ENCODE measurements at places on chromosomes 5 and 9. TPM values are rescaled to one million over a fixed set of nuclear protein-coding genes. Genes with fewer than 3 reads are reported as not detected.
A peak's percentile ranks its signal among the peaks of the same experiment; 100 is the strongest.

- no peak for DNase-seq
These were observed 71.0 kb downstream of the OSMR start for GRCh38 chr5:38916802-38917201.

GRCh38 chr9:124182741-124183140, 75.0 kb upstream of the NEK6 start:
- DNase-seq, result no peak

- DNase-seq, result peak; percentile 40
These were observed 140.3 kb downstream of the ROR2 start for GRCh38 chr9:91809581-91810285.

Gene CARD9
- polyA plus RNA-seq, result 0.51 TPM

Gene OR1Q1
- polyA plus RNA-seq, result not detected

- no peak for DNase-seq
These were observed 8.8 kb downstream of the BBLN start for GRCh38 chr9:128168731-128169308.

Gene SLC34A1
- not detected for polyA plus RNA-seq

Measured in psoas muscle (tissue), 8 donors.